ENCODE measurements at places on chromosomes 12 and 14. TPM values are rescaled to one million over a fixed set of nuclear protein-coding genes. Genes with fewer than 3 reads are reported as not detected.

Gene GARIN6
- not detected for total RNA-seq

DNA sequence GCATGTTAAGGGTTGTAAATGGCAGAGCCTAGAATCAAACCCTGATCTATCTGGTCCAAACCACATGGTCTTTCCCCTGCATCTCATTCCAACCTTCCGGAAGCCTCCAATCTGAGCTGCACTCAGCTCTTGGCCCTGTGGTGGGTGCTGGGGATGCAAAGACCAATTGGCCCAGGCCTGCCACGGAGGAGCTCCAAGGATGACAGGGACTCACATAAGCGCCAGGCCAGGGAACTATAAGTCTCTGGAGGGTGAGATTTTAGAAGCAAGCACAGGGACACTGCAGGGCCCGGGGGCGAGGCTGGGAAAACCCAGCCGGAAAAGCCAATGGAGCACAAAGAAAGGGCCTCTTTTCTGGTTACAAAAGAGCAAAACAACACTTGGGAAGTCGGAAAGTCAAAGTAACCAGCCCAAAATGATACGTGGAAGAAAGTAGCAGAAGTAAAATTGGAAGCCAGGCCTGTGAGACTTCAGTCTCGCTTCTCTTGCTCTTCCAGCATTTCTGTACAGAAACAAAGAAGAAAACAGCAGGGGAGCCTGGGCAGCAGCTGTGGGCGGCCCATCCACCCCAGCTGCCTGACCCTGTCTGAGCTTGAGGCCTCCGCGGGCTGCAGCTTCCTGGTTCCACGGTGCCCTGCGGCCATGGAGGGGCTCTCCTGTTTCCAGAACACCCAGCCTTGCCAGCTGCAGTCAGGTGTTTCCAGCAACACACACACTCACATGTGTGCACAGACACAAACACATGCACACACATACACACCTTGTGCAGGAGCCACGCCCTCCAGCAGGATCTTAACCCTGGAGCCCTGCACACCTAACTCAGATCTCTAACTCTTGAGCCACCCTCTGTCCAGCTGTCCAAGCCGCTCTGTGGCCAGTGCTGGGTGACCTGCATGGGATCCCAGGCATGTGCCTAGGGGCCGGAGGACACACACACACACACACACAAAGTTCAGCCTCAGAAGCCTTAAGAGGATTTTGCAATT lies 178.2 kb downstream of the BCL11B start:
- no peak for DNase-seq

GRCh38 chr12:79939728-79940310 lies 4.9 kb upstream of the PPP1R12A start:
- DNase-seq: no peak

- DNase-seq: no peak
Observed at GRCh38 chr12:90099288-90099687, 390.6 kb upstream of the ATP2B1 start.

- DNase-seq: no peak
Observed at GRCh38 chr14:69573831-69574262, 824 bp downstream of the CCDC177 start.

DNA sequence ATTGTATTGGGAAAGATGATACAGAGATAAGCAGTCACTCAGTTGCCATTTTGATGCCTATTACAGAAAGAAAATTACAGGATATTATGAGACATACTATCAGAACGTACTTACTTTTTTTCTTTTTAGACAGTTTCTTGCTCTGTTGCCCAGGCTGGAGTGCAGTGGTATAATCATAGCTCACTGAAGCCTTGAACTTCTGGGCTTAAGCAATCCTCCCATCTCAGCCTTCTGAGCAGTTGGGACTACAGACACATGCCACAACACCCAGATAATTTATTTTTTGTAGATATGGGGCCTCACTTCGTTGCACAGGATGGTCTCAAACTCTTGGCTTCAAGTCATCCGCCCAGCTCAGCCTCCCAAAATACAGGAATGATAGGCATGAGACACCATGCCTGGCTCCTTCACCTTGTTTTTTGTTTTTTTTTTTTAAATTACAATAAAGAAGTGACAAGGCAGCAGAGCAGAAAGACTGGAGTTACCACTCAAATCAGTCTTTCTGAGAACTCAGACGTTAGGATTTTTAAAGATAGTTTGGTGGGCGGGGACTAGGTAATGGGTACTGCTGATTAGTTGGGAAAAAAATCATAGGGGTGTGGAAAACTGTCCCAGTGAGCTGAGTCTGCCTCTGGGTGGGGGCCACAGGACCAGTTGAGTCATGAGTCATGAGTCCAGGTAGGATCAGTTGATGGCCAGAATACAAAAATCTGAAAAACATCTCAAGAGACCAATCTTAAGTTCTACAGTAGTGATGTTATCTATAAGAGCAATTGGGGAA lies 11.5 kb upstream of the CPM start:
- no peak for DNase-seq

Gene NUDT14
- total RNA-seq: 12.1 TPM

GRCh38 chr12:92419201-92419600 lies 273.6 kb upstream of the BTG1 start:
- DNase-seq: no peak

DNA sequence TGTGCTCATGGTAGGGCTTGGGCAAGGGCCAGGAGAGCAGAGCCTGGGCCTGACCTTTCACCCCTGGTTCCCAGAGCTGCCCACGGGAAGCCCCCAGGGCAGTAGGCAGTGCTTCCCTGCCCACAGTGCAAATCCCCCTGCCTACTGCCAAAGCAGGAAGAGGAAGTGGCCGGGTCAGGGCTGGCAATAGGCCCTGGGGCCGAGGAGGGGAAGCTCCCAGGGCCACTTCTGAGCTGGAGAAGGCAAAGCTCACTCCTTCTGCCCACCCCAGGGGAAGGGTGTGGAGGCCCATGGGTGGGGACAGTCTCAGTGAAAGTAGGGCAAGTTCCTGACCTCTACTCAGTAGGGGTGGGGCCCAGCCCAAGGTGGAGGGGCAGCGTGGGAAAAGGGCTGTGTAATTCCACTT lies 5.4 kb upstream of the NR4A1 start:
- no peak for DNase-seq

Gene CIDEB
- total RNA-seq: 23.8 TPM

Gene BCL11B
- total RNA-seq: 0.56 TPM

DNA sequence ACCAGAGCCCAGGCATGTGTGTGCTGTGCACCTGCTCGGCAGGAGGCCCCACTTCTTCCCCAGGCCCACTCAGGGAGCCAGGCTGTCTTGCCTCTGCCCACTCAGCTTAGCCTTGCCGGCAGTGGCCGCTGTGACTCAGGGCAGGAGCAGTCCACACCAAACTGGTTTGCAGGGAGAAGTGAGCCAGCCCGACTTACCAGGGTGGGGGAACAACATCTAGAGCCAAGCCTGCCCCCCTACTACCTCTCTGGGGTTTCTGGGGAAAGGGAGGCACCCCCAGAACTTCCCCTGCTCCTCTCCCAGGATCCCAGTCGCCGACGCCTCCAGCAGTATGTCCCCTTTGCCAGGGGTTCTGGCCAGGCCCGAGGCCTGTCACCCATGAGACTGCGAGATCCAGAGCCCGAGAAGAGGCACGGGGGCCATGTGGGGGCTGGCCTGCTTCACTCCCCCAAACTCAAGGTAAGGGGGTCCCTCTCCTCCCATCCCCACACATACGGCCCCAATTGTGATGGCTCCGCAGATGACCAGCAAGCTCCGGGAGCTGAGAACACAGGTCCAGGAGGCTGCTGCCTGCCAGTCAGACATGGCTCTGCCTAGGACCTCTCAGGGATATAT lies 3.0 kb downstream of the PLEKHG6 start:
- no peak for DNase-seq

Gene SMCO2
- total RNA-seq: not detected

- DNase-seq: no peak
Observed at GRCh38 chr12:42742716-42743115, 153.2 kb upstream of the PRICKLE1 start.

- no peak for DNase-seq
Observed at GRCh38 chr12:31006416-31007152, 67.1 kb upstream of the DDX11 start.

Gene BLOC1S1
- total RNA-seq: 168 TPM

Gene PTGDR
- 2.0 TPM for total RNA-seq

GRCh38 chr14:93493054-93493453 lies 62.3 kb downstream of the UNC79 start:
- no peak for DNase-seq

Gene RERGL
- total RNA-seq: 3.7 TPM

Gene INHBC
- not detected for total RNA-seq

- no peak for DNase-seq
Observed at GRCh38 chr12:96219700-96220206, 25.6 kb downstream of the ELK3 start.

GRCh38 chr14:67952786-67953185 lies 133.2 kb downstream of the RAD51B start:
- DNase-seq: no peak

Data from omental fat pad (tissue), 4 donors.